ENCODE measurements at places on chromosomes 3 and 15. TPM values are rescaled to one million over a fixed set of nuclear protein-coding genes. Genes with fewer than 3 reads are reported as not detected.

ZMAT3 gene
- total RNA-seq: 44.9 TPM

DNA sequence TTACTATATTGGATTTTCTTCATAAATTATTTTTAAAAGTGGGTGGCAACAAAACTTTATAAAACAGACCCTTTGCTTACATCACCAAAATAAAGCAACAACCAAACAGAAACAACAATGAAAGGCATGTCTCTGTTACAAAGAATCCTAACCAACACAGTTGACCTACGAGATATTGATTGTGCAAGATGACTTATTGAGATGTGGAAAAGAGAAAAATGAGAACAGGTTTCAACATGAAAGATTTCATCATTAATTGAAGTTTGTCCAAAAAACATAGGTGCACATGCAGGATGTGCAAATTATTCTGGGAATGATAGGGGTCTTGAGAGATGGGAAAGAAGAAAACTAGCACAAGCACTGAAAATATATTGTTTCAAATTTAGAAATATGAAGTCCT, 9.0 kb downstream of the GMNC start:
- no peak for DNase-seq

- DNase-seq: no peak
Observed at GRCh38 chr3:71461114-71461513, 122.4 kb downstream of the FOXP1 start.

- DNase-seq: no peak
Observed at GRCh38 chr3:195904368-195904767, 4.0 kb downstream of the TNK2 start.

PAK6 gene
- total RNA-seq: under 0.01 TPM

MRPL47 gene
- 45.7 TPM for total RNA-seq

DNA sequence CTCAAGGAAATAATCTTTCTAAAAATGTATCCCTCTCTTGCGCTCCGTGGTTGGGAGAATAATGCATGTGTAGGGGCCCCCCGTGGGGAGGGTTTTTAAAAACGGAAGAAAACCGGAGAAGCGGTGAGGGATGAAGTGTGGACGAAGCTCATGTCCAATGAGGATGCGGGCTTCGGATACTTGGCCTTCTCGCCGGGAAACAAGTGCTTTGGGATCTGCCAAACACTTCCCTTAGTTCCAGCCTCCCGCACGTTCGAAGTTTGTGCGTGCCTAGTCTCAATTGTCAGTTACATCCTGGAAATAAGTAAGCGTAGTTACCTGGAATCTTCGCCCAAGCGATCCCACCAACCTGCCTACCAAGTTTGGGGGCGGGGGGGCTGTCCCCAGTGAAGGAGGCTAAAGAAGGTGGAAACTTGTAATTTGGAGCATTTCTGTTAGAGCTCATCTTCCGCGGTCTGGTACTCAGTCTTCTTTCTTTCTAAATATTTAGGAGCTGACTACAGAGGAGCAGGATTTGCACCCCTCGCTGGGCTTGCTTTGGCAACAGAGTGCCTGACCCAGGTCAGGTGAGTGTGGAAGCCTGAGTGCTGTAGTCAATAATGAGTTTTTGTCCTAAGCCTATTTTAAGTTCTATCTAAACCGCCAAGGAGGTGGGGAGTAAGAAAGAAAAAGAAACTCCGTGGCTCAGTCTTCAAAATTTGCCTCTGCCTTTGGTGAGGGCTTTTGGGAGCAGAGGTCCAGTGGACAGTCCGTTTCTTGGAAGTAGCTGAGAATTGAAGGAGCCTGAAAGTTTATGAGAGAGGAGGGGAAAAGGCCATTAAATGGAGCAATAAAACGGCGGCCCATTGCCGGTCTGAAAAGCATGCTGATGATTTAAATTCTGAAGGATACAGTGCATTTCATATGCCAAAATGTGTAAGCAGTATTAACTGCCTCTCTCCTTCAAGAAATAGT, 1.1 kb downstream of the ITPR1 start:
- DNase-seq: peak; percentile 21

GRCh38 chr15:71570736-71571135, 239.6 kb upstream of the NR2E3 start:
- no peak for DNase-seq

- peak; percentile 76 for DNase-seq
Observed at GRCh38 chr3:156811089-156811862, 14.9 kb upstream of the LEKR1 start.

DNA sequence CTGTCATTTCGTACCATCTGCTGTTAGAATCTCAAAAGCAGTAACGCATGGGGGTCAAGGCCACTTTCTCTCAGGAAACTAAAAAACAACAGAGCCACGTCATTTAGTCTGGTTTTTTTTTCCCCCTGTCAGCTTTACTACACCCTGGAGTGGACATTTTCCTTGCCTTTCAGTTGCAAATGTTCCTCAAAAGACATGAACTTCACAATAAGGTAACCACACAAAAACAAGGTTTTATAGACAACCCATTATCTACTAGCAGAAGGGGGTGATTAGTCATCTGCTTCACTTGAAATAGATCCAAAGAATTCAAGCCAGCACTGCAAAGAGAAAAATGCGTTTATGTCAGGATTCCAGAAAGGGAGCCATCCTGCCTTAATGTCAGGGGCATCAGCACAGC, 171.8 kb upstream of the CDIN1 start:
- DNase-seq: peak; percentile 78

CCR8 gene
- total RNA-seq: not detected

KNL1 gene
- total RNA-seq: 12.9 TPM

- no peak for DNase-seq
Observed at GRCh38 chr15:97866959-97867358, 93.5 kb upstream of the ARRDC4 start.

CCRL2 gene
- total RNA-seq: 0.64 TPM

DNA sequence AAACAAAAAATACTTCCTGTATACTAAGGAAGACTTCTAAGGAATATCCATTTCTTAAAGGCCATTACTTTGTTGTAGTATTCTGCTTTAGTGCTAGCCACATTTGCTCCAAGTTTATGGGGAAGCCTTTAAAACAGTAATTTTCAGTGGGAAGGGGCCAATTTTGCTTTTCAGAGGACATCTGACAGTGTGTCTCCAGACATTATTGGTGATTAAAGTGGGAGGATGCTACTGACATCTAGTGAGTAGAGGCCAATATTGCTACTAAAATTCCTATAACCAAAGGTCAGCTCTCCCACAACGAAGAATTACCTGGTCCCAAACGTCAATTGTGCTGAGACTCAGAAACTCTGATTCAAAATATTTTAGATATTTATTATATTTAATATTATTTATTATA, 24.8 kb downstream of the SLC28A2 start:
- DNase-seq: peak; percentile 18

DNA sequence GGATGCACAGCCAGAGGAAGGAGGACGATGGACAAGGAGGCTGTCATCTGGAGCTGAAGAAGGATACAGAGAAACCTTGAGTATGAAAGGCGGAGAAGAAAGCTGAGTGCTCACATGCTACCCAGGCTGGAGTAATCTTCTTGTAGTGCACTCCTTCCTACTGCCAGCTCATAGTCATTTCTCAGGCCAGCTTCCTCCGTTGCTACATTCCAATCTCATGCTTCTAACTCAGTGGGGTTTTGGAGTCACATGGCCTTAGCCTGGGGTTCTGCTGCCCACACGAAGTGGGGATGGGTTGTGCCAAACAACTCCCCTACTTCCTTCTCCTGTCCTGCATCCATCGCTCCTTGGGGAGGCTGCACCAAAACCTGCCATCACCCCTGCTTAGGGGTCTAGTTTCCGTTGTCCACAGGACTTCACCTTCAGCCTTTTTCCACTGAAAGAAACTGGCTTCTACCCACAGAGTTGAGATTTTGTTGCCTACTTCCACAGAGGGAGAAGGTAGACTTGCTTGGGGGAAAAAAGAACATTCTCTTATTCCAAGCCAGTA, 239.9 kb downstream of the EPHB1 start:
- no peak for DNase-seq

LYZL4 gene
- total RNA-seq: not detected
